Activated T-cell treated with anti-CD3 and anti-CD28 coated beads, Interleukin-2, amount 50 U/mL, for 4 hours (primary cell): ENCODE measurements at places on chromosomes 7 and 10. TPM values are rescaled to one million over a fixed set of nuclear protein-coding genes. Genes with fewer than 3 reads are reported as not detected.

DNA sequence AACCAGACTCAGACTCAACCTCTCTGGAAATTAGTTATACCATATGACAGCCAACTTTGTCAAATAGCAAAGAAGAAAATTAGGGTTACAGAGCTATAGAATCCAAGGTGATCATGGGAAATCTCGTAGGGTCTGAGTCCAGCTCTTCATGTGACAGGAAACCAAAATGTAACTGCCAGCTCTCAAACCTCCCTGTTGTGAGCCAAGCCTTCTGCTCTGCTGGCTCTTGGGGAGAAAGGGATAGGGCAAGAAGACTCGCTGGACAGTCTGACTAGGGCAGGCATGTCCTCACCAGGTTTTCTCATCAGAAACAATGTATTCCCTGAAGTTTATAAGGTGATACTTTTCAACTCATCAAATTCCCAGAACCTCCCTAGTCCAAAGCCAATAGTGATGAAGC lies 63.0 kb downstream of the CDHR3 start:
- DNase-seq, result no peak

HIP1 gene
- total RNA-seq, result 1.3 TPM

LIPM gene
- total RNA-seq, result not detected

DNA sequence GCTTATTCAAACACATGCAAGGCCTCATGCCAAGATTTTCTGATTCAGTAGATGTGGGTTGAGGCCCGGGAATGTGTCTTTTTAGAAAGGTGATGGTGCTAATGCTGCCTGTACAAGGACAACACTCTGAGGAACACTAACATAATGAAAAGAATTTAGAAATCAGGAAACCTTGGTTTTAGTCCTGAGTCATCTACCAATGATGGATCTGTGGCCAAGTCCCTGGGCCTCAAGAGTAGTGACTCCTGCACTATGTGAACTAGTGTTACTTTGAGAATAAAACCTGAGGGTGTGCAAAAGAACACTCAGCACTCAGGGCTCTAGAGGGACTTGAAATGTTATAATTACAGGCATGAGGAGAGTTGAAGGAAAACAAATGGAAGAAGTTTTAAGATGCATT lies 741.7 kb upstream of the GALNT17 start:
- DNase-seq, result no peak

CLRN3 gene
- not detected for total RNA-seq

TRPV6 gene
- not detected for total RNA-seq
